ENCODE measurements at places on chromosomes 7 and 10.

GRCh38 chr10:63115732-63116383 lies 17.3 kb upstream of the NRBF2 start:
- DNase-seq: peak; percentile 40
- peak overlapping the region; percentile 1 for H3K27ac ChIP-seq
- H3K36me3 ChIP-seq: no peaks in the 10 kb centered on the region
- no peaks in the 10 kb centered on the region for H3K4me1 ChIP-seq
- H3K27me3 ChIP-seq: no peaks in the 10 kb centered on the region
- no peak overlapping the region for H3K4me3 ChIP-seq

DNA sequence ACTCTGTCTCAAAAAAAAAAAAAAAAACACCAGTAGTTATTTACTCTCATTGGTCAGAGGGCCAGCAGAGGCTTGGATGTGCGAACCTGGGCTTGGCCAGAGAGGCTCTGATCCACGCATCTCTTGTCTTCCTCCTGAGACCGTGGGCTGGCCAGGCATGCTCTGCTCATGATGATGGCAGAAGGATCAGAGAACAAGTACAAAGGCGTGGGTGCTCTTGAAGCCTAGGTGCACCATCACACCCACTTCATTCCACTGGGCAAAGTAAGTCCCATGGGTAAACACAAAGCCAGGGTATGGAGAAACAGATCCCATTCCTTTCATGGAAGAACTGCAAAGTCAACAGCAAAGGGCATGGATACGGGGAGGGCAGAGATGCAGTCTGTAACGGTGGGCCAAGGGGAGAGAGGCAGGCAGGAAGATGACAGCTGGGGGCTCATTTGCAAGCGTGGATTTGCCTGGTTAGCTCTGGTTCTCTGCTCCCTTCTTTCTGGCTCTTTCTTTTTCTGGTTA lies 128.2 kb upstream of the SDK1 start:
- no peaks in the 10 kb centered on the region for H3K27me3 ChIP-seq
- H3K4me3 ChIP-seq: no peak overlapping the region
- no peaks in the 10 kb centered on the region for H3K4me1 ChIP-seq
- H3K36me3 ChIP-seq: no peaks in the 10 kb centered on the region
- DNase-seq: no peak
- no peak overlapping the region for H3K27ac ChIP-seq

DNA sequence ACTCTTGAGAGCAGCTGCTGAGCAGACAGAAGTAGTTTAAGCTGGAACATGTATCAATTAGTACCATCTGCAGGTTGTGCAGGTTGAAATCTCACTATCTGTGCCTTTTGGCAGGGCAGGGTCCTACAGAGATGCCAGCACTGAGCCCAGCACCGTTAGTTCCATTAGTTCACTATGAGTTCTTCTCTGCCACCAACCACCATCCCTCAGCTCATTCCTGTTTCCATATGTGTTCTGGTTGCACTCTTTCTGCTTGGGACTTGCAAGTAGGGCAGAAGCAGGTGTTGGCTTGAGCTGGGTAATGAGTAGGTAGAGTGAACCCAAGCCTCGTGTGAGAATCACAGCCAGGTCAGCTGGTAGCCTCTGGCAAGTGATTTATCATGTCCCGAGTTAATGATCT lies 2.8 kb downstream of the SMO start:
- no peak overlapping the region for H3K27ac ChIP-seq
- H3K4me3 ChIP-seq: no peak overlapping the region
- no peak for DNase-seq
- H3K4me1 ChIP-seq: no peaks in the 10 kb centered on the region

- H3K4me3 ChIP-seq: no peak overlapping the region
- DNase-seq: no peak
- H3K27me3 ChIP-seq: no peaks in the 10 kb centered on the region
- H3K4me1 ChIP-seq: no peaks in the 10 kb centered on the region
- H3K27ac ChIP-seq: no peak overlapping the region
Measured at GRCh38 chr10:70756700-70757360, 28.3 kb downstream of the TBATA start.

DNA sequence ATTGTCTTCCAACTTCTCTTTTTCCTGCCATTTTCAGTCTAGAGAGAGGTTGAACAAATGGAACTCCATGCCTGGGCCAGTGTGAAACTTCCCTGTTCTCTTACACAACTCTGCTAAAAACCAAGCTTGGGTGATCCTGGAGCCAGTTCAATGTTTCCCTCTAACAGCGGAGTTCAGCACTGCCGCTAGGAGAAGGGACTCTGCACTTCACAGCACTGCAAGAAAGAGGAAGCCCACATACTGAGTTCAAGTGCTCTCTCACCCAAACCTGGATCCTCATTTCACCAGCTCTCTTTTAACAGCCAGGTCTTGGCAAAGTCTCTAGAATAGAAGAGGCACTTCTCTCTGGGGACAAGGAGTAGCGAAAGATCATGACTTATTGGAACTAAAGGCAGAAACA lies 18.8 kb downstream of the FOXI2 start:
- H3K36me3 ChIP-seq: no peaks in the 10 kb centered on the region
- H3K4me1 ChIP-seq: no peaks in the 10 kb centered on the region
- no peak for DNase-seq
- H3K27me3 ChIP-seq: no peaks in the 10 kb centered on the region
- H3K27ac ChIP-seq: no peak overlapping the region
- no peak overlapping the region for H3K4me3 ChIP-seq

DNA sequence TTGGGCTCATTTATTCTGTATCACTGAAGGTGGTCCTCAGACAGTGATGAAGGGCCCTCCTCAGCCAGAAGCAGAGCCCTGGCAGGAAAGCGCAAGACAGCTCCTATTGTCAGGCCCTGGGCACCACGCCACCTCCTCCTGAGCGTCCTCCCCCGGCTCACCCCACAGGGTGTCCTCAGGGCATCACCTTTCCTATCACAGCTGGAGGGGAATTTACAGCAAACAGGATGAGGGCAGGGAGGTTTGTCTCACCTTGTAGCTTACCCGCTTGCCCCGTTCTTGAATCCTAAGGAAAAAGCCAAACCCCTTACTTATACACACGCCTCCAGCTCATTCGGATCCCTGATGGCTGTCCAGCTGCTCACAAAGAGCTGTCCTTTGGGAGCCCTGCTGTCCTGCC lies 50.2 kb upstream of the LANCL2 start:
- H3K4me1 ChIP-seq: no peaks in the 10 kb centered on the region
- no peak overlapping the region for H3K27ac ChIP-seq
- no peak overlapping the region for H3K4me3 ChIP-seq
- no peaks in the 10 kb centered on the region for H3K36me3 ChIP-seq
- no peaks in the 10 kb centered on the region for H3K27me3 ChIP-seq
- no peak for DNase-seq

GRCh38 chr7:47932016-47932415 lies 16.2 kb downstream of the PKD1L1 start:
- H3K4me3 ChIP-seq: no peak overlapping the region
- DNase-seq: no peak
- no peak overlapping the region for H3K27ac ChIP-seq
- H3K27me3 ChIP-seq: no peaks in the 10 kb centered on the region
- H3K36me3 ChIP-seq: no peaks in the 10 kb centered on the region
